ENCODE measurements at places on chromosomes 6 and 20.

DNA sequence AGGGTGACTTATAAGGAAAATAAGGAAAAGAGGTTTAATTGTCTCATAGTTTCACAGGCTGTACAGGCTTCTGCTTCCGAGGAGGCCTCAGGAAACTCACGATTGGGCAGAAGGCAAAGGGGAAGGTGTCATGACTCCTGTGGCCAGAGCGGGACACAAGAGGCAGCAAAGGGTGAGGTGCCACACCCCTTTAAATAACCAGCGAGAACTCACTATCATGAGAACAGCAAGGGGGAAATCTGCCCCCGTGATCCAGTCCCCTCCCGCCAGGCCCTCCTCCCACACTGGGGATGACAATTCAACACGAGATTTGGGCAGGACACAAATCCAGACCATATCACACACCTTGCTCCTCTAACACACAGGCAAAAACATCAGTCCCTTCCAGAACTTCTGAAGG, 254.0 kb downstream of the DLL1 start:
- DNase-seq = no peak

- DNase-seq = no peak
These were observed 229.8 kb downstream of the SOX4 start for GRCh38 chr6:21823371-21823770.

- DNase-seq = no peak
These were observed 391.2 kb upstream of the MAP3K7 start for GRCh38 chr6:90978046-90978445.

GRCh38 chr6:25360621-25361020, 81.4 kb downstream of the CARMIL1 start:
- DNase-seq = no peak

DNA sequence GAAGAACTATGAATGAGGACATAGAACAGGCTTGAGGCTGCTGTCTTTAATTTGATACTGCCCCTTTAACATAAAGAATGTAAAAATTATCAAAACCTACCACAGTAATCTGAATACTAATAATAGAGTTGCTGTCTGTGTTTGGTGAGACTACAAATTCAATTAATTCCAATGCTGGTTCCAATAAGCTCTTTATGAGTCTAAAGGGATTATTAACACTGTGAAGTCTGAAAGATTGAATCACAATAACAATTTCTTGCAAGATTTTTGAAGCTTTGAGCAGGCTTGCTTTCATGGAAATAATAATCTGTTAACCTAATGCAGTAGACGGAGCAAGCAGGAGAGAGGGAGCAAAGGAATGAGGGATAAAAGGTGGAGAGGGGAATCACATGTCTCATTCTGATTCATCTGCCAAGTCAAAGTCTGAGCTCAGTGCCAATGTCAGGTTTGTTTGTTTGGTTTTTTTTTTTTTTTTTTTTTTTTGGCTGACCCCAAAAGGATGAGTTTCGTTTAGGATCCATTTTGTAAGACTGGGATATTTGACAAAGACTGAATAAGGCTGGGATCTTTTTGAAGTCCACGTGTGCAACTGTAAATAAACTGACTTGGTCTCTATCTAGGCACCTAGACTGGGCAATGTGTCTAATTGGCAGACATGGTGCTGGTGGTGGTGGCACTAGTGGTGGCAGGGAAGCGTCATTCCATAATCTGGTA, 211.6 kb downstream of the RNF144B start:
- no peak for DNase-seq

DNA sequence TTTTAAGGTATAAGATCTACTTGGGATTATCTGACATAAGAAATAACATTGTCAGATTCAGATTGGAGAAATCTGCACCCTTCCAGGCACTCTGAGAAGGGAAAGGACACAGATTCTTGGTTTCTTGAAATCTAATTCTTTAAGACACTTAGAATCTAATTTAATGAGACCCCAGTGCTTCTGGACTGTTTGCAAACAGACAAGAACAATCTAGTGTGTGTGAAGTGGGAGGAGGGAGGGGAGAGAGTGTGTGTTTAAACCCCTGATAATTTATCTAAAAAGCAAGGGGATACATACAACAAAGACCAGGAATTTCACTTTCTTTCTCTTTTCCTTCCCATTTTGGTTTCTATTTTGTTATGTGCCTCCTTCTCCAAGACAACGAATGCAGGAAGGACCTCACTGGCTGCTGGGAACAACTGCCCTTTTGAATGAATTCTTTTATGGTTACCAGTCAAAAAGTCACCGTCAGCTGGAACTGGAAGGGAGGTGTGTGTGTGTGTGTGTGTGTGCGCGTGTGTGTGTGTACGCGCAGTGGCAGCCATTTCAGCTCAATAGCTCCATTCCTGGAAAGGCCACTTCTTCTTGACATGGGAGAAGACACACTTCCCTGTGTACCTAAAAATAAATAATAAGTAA, 129.4 kb downstream of the BCAS1 start:
- DNase-seq = no peak

DNA sequence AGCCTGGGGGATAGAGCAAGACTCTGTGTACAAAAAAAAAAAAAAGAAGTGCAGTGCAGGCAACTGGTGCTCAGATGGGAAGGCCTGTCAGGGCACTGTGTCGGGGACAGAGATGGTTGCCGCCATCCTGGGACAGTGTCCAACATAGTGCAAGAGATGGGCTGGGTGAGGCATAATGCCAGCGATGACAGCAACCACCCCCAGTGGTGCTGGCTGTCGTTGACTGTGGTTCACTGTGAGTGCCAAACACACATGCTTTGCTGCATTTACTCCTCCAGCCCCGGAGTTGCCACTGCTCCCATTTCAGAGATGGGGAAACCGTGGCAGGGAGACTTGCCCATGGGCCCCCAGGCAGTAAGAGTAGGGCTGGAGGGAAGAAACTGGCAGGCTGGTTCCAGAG, 5.2 kb upstream of the C20orf203 start:
- DNase-seq = no peak

DNA sequence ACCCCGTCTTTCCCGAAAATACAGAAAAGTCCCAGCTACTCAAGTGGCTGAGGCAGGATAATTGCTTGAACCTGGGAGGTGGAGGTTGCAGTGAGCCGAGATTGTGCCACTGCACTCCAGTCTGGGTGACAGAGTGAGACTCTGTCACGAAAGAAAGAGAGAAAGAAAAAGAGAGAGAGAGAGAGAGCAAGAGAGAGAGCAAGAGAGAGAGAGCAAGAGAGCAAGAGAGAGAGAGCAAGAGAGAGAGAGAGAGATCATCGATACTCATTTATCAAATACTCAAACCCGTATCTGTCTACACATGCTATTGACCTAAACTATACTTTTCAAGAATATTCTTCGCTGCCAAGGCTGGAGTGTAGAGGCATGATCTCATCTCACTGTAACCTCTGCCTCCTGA, 28.2 kb upstream of the SALL4 start:
- DNase-seq = no peak

DNA sequence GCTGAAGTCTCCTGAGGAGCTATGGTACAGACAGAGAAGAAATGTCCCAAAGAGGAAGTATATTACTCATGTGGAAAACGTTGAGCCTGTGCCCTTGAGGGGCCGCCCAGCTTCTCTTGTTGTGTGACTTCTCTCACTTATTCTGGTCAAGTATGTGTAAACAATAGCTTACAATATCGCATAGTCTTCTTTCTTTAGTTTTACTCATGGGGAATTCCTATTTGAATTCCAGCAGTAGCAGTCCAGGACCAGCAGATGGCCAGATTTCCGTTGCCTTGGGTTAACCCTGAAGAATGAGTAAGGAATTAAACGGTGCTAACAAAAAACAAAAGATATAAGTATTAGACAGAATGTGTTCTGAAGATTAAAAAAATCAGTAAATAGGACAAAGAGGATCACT, 522.0 kb upstream of the GJE1 start:
- no peak for DNase-seq

GRCh38 chr6:37894585-37894984, 75.1 kb downstream of the ZFAND3 start:
- DNase-seq = no peak
